Effector memory CD8-positive, alpha-beta T cell (primary cell): ENCODE measurements at places on chromosomes 11 and 22.

DNA sequence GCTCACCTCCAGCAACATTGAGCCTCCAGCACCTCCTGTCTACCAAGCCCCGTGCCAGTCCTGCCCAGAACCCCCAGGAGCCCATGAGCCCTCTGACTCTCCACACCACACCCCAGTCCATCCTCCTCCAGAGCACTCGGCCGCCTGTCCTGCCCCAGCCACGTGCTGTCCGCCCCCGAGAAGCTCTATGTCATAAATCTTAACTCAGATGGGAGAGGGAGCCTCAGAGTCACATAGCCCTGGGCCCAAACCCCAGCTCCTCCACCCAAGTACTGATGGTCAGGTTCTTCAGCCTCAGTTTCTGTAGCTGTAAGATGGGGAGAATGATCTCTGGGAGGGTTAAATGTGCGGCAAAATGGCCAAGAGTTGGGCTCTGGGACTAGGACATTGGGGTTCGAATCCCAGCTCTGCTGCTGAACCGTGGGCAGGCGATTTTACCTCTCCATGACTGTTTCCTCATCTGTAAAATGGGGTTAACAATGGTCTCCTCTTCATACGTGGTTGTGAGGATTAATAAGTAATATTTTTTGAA lies 27.8 kb downstream of the CYTH4 start:
- H3K27me3 ChIP-seq, result no peaks in the 10 kb centered on the region
- DNase-seq, result no peak
- peak overlapping the region; percentile 83 for H3K4me3 ChIP-seq
- H3K36me3 ChIP-seq, result peaks cover 64% of the 10 kb centered on the region
- H3K27ac ChIP-seq, result peak overlapping the region; percentile 87
- H3K4me1 ChIP-seq, result peaks cover 78% of the 10 kb centered on the region

- peak overlapping the region; percentile 48 for H3K4me3 ChIP-seq
- H3K27ac ChIP-seq, result peak overlapping the region; percentile 74
- no peaks in the 10 kb centered on the region for H3K36me3 ChIP-seq
Observed at GRCh38 chr11:68962527-68963250, 18.1 kb downstream of the MRGPRD start.

GRCh38 chr11:114157476-114158050 lies 98.1 kb downstream of the ZBTB16 start:
- peaks cover 29% of the 10 kb centered on the region for H3K36me3 ChIP-seq
- peak overlapping the region; percentile 93 for H3K27ac ChIP-seq
- H3K4me1 ChIP-seq, result peaks cover 48% of the 10 kb centered on the region

GRCh38 chr11:45655012-45655283 lies 10.5 kb downstream of the CHST1 start:
- H3K4me1 ChIP-seq, result peaks cover 4% of the 10 kb centered on the region
- no peak for DNase-seq
- H3K4me3 ChIP-seq, result no peak overlapping the region
- H3K36me3 ChIP-seq, result no peaks in the 10 kb centered on the region

GRCh38 chr11:33268945-33269540 lies 11.9 kb downstream of the HIPK3 start:
- peaks cover 10% of the 10 kb centered on the region for H3K36me3 ChIP-seq
- no peaks in the 10 kb centered on the region for H3K27me3 ChIP-seq
- no peak for DNase-seq
- peaks cover 21% of the 10 kb centered on the region for H3K4me1 ChIP-seq
